ENCODE measurements at places on chromosomes 13 and 19.

- no peak for DNase-seq
Observed at GRCh38 chr19:47891923-47892666, 6.0 kb upstream of the SULT2A1 start.

DNA sequence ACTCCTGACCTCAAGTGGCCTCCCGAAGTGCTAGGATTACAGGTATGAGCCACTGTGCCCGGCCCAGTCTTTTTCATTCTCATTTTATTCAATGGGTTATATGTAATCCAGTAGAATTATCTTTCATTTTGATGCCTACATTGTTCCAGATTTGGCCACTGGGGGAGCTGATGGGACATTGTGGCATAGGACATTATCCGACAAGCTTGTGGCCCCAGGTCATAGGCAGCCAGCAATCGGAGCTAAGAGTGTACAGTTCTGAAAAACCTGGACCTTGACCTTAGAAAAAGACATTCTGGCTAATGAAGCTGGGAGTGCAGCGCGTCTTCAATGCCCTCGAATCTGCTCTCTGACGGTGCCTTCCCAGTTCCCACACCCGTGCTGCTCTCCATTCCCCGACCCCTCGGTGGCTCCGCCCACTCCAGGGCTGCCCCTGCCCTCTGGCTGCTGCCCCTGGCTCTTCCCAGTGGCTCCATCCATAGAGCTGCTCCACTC lies 108.7 kb downstream of the TEX29 start:
- peak; percentile 61 for DNase-seq

DNA sequence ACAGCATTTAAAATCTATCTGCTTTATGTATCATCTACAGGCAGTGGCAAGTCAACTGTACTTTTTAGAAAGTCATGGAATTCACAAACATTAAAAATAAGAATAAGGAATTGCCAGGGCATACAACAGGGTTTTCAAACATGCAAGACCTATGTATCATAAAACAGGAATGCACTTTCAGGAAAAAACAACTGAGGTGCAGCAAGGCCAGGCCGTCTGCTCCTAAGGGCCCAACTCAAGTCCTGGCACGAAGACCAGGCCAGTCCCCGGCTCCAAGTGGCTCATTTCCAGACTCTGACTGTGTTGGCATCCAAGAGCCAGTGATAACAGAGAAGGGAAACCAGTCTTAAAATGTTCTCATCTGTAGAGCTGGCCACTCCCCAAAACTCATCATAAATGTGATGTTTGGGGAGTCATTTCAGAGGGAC lies 7.1 kb downstream of the RFX2 start:
- DNase-seq: no peak

- no peak for DNase-seq
Observed at GRCh38 chr13:33135097-33135496, 118.9 kb downstream of the KL start.

DNA sequence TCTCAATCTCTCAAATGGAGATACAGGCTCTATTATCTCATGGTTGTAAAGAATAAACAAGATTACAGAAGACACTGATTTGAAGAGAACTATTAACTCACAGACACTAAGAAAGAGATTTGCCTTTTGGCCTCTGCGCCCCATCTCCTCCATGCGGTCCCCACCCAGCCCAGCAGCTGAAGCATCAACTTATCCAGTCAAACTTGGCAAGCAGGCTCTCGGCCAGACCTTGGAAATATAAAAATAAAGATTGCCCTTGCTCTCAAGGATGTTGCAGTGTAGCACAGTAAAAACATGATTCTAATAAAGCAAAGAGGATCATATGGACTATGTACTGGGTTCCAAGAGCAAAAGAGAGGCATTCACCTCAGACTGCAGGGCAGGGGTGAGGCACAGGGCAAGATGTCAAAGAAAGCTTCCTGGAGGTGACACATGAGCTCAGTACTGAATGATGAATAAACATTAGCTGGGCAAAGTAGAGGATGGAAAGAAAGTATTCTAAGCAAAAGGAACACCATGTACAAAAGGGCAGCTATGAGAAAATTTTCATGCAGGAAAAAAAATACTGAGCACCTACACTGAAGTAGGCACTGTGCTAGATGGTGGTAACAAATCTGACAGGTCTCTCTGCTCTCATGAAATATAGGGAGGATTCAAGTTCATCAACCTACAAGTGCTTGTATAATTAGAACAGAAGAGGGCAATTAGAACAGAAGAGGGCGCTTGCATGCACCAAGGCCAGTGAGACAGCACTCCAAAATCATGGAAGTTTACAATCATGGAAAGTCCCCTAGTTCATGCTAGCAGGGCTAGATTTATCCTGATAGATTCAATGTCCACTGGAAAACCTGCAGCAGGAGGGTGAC lies 85.0 kb downstream of the SACS start:
- no peak for DNase-seq

GRCh38 chr13:34655554-34655953 lies 286.5 kb upstream of the NBEA start:
- no peak for DNase-seq

DNA sequence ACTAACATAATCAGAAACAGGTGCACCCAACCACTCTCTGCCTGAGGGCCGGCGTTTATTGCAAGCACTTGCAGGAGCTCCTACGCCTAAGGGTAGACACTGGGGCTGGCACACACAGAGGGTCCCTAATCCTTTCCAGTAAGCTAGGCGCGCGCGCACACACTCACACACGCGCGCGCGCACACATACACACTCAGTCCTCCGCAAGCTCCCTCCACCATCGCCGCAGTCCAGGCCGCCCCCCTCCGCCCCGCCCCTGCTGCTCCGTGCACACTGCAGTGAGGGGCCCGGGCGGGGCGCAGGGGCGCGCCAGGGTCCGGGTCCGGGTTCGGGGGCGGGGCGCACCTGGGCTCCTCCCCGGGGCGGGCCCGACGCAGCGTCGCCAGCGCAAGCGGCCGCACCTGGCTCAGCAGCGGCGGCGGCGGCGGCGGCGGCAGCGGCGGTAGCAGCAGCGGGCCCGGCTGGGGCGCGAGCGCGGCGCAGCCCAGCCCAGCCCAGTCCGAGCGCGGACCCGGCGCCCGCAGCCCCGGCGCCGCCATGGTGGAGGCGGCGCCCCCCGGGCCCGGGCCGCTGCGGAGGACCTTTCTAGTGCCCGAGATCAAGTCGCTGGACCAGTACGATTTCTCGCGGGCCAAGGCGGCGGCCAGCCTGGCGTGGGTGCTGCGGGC lies at the start of gene CAMSAP3:
TSS of gene CAMSAP3 (plus strand) at position 398 of the 668 bp plus-strand sequence. CDS start at position 538, 140 bp downstream.
- DNase-seq: peak; percentile 37

- DNase-seq: peak; percentile 90
Observed at GRCh38 chr19:35458731-35459391, 10.8 kb downstream of the FFAR2 start.

- DNase-seq: no peak
Observed at GRCh38 chr13:105058517-105058916, 1476.9 kb downstream of the EFNB2 start.

GRCh38 chr13:50801087-50801931 lies 42.2 kb downstream of the DLEU7 start:
- DNase-seq: peak; percentile 64

GRCh38 chr13:39107561-39107960 lies 69.3 kb downstream of the NHLRC3 start:
- DNase-seq: peak; percentile 93

GRCh38 chr19:31838163-31838815 lies 489.1 kb upstream of the TSHZ3 start:
- no peak for DNase-seq

GRCh38 chr13:63124863-63125262 lies 1709.2 kb upstream of the PCDH20 start:
- DNase-seq: no peak

DNA sequence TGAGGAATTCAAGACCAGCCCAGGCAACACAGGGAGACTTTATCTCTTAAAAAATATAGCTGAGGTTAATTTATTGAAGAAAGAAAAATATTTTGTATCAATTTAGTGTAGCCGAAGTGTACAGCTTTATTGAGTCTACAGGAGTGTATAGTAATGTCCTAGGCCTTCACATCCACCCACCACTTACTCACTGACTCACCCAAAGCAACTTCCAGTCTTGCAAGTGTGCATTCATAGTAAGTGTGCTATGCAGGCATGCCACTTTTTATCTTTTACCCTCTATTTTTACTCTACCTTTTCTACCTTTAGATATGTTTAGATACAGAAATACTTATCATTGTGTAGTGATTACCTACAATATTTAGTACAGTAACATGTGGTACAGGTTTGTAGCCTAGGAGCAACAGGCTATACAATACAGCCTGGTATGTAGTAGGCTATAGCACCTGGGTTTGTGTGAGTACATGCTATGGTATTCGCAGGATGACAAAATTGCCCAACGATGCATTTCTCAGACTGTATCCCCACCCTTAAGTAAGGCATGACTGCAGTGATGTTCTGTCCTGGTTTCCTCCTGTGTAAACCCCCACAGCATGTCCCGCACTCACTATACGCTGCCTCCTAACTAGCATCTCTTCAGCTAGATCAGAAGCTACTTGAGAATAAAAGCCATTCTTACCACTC lies 15.3 kb upstream of the ATP12A start:
- DNase-seq: no peak
